IMR-90 (cell line): ENCODE measurements at places on chromosomes 13 and 19.

GRCh38 chr19:5738423-5738822 is 18.0 kb downstream of the CATSPERD start:
- DNase-seq = no peak

GRCh38 chr19:46840498-46840942 is 10.1 kb downstream of the AP2S1 start:
- DNase-seq = peak; percentile 70

DNA sequence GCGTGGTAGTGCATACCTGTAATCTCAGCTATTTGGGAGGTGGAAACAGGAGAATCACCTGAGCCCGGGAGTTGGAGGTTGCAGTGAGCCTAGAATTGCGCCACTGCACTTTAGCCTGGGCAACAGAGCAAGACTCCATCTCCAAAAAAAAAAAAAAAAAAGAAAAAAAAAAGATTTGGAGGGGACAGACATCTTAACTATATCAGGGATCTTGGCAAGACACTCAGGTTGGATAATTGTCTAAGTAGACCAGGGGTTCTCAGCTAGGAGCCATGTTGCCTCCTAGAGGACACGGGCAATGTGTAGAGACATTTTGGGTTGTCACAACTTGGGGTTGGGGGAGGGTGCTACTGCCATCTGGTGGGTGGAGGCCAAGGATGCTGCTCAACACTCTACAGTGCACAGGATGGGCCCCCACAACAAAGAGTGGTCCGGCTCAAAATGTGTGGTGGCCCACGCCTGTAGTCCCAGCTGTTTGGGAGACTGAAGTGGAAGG is 1.9 kb upstream of the ZNF580 start:
- DNase-seq = peak; percentile 21

DNA sequence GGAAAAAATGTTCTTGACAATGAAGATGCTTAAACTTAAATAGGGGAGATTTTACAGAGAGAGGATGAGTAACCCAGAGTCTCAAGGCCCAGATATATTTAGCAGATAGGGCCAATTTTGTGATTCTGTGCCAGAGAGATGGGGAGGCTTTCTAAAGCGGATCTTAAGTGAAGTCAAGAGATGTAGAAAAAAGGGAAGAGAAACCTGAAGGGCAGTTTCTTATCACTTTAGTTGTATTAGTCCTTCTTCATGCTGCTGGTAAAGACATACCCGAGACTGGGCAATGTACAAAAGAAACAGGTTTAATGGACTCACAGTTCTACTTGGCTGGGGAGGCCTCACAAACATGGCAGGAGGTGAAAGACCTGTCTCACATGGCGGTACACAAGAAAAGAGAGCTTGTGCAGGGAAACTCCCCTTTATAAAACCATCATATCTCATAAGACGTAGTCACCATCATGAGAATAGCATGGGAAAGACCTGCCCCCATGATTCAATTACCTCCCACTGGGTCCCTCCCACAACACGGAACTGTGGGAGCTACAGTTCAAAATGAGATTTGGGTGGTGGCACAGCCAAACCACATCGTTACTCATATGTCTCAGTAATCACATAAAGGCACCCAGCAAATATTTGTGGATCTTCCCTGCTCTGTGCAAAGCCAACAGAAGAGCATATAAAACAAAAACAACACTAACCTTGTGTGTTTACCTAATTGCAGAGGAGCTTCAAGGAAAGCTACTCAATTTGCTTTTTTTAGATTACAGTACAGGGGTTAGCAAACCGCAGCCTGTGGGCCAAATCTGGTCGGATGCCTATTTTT is 102.6 kb upstream of the MYCBP2 start:
- no peak for DNase-seq

DNA sequence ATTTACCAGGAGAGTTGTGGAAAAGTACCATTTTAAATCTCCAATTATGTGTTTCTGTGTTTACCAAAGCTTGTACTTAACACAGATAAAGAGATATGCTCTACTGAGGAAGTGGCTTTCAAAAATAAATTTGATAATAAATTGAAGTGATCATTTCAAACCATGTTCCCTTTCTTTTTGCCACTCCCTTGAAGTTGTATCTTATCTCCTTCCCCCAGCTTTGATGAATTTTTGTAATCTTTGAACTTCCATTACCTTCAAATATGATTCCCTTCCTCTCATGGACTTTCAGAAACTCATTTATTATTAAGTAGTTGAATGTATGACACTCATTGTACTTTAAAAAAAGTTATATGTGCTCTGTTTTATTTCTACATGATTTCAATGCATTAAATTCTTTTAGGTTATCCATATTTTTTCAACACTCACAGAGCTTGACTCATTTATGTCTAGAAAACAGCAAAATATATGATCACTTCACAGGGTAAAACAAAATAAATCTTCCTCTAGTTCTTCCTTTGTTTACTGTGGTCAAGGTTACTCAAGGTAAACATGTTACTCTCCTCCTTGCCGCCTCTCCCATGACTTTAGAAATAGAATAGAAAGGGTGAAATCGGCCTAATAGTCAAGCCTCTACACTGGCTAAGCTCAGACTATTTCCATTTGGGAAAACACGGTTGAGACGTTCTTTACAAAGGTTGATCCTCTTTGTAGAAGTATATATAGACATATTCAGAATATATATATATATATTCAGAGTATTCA is 251.2 kb upstream of the SPRY2 start:
- DNase-seq = no peak

DNA sequence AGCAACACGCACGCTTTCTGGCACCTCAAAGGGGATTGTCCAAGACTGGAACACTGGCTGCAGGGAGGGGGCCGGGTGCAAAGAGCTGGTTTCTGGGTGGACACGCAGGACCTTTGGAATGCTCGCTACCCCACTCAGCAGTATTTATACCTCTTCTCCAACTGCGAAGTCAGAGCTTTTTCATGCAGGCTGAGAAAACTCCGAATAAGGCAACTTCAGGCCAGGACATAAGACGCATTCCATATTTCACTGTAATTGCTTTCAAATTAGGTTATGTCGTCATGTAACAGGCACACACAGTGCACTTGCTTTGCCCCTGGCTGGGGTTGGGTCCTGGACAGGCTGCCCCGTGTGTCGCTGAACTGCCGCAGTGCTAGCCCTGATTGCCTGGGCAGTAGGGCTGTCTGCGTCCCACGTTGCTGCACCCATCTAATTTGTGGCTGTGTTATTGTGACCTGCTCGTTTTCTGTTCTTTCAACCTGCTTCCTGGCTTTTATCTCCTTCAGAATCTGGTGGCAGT is 44.5 kb downstream of the ACTN4 start:
- peak; percentile 92 for DNase-seq

GRCh38 chr19:6042776-6043726 is 65.1 kb upstream of the RANBP3 start:
- no peak for DNase-seq

DNA sequence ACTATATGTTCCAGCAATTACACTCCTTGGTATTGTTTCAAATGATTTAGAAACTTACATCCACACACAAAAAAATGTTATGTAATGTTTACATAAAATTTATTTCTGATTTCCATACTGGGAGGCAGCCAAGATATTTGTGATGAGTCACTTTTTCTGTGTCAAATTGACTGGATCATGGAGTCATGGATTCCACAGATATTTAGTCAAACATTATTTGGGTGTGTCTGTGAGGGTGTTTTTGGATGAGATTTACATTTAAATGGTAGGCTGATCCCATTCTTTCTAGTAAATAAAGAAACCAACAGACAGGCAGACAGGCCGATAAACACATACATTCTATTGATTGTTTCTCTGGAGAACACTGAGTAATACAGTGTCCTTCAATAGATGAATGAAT is 562.8 kb downstream of the SLITRK6 start:
- DNase-seq = peak; percentile 54

- DNase-seq = no peak
Measured at GRCh38 chr19:47492571-47493377, 8.8 kb upstream of the KPTN start.

GRCh38 chr19:58067240-58067912 is 8.3 kb downstream of the ZNF135 start:
- no peak for DNase-seq

- DNase-seq = peak; percentile 58
Measured at GRCh38 chr13:50126263-50126992, 111.2 kb downstream of the KCNRG start.

DNA sequence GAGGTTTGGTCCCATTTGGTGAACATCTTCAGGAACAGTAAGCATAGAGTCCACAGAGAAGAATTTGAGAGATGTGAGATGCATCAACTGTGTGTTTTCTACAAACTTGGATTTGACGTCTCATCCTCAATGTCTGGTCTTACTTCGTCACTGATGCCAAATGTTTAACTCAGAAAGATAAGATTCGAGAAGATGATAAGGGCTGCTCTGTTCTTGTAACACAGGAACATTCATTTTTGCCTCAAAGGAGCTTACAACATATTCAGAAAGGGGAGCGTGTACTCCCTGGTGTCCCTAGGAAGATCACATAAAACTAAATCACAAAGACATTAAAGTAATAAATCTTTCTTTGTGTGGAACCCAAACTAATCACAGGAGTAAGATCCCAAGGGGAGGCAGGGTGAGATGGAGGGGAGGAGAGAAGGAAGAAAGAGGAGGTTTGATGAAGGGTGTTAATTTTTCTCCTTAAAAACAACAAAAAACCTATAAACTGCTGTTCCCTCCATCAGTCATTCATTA is 247.7 kb upstream of the IRS2 start:
- DNase-seq = no peak

DNA sequence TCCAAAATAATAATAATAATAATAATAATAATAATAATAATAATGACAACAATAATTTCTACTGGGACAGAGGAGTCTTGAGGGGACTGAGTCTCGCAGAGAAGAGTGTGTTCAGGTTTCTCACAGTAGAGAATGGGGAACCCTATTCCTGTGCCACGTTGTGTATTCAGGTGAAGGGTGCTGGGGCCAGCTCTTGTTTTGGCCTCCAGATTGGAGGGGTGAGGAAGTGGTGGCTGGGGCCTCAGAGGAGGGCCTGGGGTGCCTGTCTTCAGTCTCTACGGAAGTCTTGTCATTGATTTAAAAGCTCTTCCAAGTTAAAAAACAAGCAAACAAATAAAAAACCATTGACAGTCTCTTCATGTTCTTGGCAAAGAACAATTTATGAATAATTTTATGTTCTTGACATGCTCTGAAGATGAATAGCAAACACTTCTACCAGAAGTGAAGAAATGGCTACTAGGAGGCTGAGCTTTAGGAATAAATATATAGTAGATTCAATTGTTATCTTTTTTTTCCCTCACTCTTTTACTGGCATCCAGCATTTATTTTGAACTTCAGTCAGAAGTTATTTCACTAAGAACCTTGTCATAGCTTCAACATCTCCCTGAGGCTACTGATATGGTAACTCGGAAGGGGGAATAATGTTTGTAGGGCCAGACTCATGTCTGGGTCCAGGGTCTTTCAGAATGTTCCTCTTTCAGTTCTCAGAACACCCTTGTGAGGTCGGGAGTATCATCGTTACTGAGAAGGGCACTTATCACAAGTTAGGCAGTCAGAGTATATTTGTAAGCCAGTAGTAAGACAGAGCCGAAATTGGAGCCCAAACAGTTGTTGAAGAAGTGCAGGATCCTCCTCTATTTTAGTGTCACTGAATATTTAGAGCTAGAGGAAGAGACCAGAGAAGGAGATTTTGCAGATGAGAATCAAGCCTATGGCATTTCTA is 13.1 kb downstream of the LRCH1 start:
- no peak for DNase-seq

- no peak for DNase-seq
Measured at GRCh38 chr19:58332697-58333096, 5.9 kb downstream of the ZSCAN22 start.

- no peak for DNase-seq
Measured at GRCh38 chr19:41945135-41945766, 13.9 kb downstream of the RABAC1 start.

- DNase-seq = peak; percentile 1
Measured at GRCh38 chr13:112032186-112032993, 34.6 kb upstream of the SOX1 start.

- no peak for DNase-seq
Measured at GRCh38 chr13:49527123-49527522, 31.4 kb downstream of the PHF11 start.

- DNase-seq = no peak
Measured at GRCh38 chr19:38273499-38273898, 9.1 kb downstream of the SPINT2 start.

GRCh38 chr13:91079176-91079575 is 268.3 kb upstream of the MIR17HG start:
- DNase-seq = no peak

GRCh38 chr13:109719962-109720646 is 66.3 kb downstream of the IRS2 start:
- no peak for DNase-seq

- no peak for DNase-seq
Measured at GRCh38 chr19:8392017-8392591, 1.9 kb downstream of the RAB11B start.

- DNase-seq = peak; percentile 83
Measured at GRCh38 chr19:48565090-48565489, 13.1 kb downstream of the SULT2B1 start.

DNA sequence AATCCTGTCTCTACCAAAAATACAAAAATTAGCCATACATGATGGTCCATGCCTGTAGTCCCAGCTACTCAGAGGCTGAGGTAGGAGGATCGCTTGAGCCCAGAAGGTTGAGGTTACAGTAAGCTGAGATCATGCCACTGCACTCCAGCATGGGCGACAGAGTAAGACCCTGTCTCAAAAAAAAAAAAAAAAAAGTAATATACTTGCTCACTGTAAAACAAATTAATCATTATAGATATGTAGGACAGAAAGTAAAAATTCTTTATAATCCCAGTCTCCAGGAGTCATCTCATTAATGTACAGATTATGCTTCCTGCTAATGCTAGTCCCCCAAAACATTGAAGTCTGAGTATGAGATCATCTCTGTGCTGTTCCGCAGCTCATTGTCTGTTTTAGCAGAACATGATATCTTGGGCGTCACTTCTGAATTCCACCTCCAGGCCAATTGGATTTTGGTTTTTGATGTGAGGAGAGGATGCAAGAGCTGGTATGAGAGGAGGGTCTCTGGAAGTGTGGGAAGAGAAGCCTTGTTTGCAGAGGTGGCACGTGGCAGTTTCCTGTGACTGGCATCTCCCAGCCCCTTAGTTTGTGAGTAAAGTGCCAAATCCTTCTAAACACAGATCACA is 75.4 kb upstream of the NPAS1 start:
- DNase-seq = no peak

DNA sequence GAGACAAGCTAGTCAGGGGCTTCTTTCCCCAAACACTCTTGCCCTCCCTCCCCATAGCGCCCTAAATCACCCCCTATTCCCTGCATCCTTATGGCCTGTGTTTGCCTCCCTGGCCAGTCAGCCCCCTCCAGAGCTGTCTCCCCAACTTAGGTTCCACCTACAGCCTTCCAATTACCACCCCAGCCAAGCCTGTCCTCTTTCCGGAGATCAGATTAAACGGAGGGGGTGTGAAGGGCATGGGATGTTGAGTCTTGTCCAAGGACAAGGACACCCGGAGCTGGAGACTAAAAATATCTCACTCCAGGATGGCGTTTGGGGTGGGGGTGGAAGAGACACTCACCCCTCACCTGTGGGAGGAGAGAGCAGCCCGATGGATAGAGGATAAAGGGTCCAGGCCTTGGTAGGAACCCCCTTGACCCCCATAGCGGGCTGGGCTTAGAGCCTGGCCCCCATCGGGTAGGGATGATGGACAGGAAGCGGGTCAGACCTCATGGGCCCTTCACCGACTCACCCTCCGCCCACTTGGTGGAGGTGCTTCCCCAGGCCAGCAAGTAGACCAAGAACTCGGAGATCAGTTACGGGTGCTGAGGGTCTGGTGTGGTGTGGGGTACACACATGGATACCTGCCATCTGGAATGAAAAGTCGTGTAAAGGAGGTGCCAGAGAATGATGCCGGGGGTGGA is 6.0 kb downstream of the ZNF865 start:
- no peak for DNase-seq
